ENCODE measurements at places on chromosomes 16 and 17.

GRCh38 chr17:30579610-30580315 is 102.6 kb downstream of the GOSR1 start:
- DNase-seq: no peak

- peak; percentile 80 for DNase-seq
Observed at GRCh38 chr17:4948166-4948930, at the start of gene PFN1. Gene PFN1, minus strand, starts transcription at chr17:4948530. Its CDS starts 136 bp downstream, at chr17:4948394.

DNA sequence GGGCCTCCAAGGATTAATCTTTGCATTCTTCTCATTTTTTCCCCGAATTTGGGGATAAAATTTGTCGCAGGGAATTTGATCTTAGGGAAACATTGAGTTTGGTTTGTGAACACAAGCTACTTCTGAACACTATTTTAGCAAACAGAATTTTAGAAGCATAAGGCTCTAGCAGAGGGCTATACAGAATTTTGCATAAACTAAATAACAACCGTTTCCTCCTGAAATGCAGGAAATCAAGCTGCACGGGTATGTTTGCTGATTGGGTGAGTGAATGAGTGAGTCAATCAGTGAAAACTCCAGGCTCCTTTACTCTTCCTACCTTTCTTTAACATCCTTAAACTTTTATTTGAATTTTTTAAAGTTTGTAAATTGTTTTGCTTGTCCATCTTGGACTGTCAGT is 81.3 kb upstream of the GNAO1 start:
- no peak for DNase-seq

DNA sequence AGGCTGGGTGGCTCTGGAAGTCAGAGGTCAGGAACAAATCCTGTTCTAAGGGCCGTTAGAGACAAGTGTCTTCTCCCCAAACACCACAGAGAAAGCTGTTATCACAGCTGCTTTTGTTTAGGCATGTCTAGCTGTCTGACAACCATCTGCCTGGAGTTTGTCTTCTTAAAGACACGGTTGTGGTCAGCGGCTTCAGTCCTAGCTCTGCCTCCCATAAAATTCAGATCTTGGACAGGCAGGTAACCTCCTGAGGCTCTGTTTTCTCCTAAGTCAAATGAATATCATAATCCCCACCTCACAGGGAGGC is 2.3 kb upstream of the ITGA3 start:
- DNase-seq: no peak

- no peak for DNase-seq
Observed at GRCh38 chr16:28092721-28093384, 29.3 kb upstream of the GSG1L start.

GRCh38 chr16:89397331-89397861 is 93.0 kb downstream of the ANKRD11 start:
- no peak for DNase-seq

GRCh38 chr17:4331614-4332013 is 34.9 kb downstream of the UBE2G1 start:
- no peak for DNase-seq

- no peak for DNase-seq
Observed at GRCh38 chr16:14446796-14447195, 183.3 kb downstream of the PARN start.

GRCh38 chr16:69093974-69094373 is 11.5 kb upstream of the HAS3 start:
- no peak for DNase-seq

Measured in HT1080 (cell line).